ENCODE measurements at places on chromosomes 1 and 21.

DNA sequence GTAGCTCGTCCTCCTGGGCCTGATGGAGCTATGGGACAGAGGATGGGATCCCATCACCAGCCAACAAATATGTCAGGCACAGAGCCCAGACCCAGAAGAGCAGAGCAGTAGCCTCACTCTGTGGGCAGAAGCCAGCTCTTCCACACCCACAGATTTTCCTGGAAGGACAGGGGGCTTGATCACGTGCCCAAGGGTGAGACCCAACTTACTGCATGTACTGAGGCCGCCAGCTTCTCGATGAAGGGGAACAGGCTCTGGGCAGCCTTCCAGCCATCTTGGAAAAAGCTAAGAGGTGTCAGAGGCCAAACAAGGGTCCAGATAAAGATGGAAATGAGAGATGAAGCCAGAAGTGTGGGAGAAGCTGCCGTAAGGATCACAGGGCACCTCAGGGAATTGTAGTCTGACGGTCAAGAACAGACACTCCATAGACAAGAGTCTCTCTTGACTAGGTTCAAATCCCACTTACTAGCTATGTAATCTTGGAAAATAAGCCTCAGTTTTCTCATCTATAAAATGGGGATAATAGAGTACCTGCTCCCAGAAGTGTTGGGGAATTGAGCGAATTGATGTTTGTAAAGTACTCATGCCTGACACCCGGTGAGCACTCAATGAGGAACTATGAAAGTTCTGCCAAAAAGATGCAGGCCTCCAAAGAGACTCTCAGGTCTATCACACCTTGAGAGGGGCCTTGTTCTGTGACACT lies 17.0 kb upstream of the TCEA3 start:
- DNase-seq = no peak

DNA sequence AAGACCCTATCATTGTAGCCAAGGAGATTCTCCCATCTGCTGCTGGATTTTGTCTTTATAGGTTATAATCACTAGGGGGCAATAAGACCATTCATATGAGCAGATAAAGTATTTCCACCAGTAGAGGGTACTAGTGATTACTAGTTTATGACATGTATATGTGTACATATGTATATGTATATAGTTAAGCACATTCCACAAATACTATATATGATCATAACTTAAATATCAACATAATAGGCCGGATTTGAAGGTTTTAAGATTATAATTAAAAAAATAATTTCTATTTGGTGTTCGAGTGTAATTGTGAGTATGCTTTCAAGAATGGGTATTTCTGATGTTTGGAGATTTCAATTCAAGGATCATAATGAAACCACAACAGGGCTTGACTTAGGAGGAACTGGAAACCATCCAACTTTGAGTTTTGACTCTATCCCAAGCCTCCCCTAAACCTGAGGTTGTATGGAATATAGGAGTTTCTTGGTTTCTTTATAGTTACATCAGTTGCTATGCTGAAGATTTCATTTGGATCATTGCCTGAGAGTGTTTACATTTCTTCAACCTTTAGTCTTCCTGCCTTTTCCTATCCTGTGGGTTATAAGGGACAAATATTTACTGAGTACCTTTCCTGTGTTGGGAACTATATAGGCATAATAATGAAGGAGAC lies 16.9 kb downstream of the TCEANC2 start:
- DNase-seq = no peak

GRCh38 chr1:165129568-165130164 lies 226.8 kb downstream of the LMX1A start:
- DNase-seq = no peak

DNA sequence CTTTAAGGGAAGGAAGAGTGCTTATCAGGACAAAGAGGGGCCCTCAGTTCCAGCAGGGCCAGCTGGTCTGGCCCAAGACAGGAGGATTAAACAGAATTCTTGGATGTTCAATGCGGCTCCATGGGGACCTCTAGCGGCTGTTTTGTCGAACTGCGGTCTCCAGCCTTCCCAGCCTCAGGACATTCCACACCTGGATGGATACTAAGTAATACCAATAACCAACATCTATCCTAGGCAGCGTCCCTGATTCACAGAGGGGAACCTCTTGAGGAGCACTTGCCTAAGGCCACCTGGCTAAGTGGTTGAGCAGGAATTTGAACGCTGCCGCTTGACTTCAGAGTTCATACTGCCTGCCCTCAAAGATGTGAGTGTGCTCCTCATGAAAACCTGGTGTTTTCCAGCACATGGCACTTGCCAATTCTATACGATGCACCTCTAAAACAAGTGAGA lies 15.5 kb upstream of the CD247 start:
- DNase-seq = peak; percentile 59

GRCh38 chr1:237712082-237712481 lies 178.6 kb downstream of the ZP4 start:
- no peak for DNase-seq

DNA sequence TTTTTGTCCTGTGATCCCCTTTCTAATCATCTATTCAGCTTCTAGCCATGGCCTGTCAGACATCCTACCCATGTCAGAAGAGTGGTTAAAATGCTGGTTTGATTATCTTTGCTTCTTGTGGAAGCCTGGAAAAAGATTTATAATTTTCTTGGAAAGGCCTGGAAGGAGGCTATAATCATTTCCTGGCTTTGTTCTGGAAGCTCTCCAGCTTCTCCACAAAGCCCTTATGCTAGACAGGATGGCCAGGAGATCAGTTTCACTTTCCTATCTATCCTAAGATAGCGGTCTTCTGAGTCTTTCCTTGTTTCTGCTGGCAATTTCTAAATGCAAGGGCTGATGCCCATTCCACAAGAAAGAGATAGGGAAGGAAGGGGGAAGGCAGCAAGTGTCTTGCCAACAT lies 90.9 kb upstream of the SLC44A3 start:
- no peak for DNase-seq

GRCh38 chr21:25307489-25307888 lies 299.8 kb downstream of the MRPL39 start:
- no peak for DNase-seq

- DNase-seq = no peak
Observed at GRCh38 chr1:33177996-33178540, 3.8 kb downstream of the TRIM62 start.

- DNase-seq = peak; percentile 8
Observed at GRCh38 chr1:99481391-99481996, 164.4 kb upstream of the PALMD start.

DNA sequence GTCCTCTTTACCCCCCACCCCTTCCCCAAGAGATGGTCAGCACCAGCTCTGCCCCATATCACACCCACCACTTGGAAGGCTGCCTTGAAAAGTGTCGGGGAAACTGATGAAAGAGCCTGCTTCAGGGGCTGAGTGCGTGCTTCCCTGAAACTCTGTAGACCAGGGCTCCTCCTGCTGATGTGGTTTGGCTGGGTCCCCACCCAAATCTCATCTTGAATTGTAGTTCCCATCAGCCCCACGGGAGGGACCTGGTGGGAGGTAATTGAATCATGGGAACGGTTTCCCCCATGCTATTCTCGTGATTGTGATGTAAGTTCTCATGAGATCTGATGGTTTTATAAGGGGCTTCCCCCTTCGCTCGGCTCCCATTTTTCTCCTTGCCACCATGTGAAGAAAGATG lies 36.4 kb downstream of the UBIAD1 start:
- DNase-seq = no peak

DNA sequence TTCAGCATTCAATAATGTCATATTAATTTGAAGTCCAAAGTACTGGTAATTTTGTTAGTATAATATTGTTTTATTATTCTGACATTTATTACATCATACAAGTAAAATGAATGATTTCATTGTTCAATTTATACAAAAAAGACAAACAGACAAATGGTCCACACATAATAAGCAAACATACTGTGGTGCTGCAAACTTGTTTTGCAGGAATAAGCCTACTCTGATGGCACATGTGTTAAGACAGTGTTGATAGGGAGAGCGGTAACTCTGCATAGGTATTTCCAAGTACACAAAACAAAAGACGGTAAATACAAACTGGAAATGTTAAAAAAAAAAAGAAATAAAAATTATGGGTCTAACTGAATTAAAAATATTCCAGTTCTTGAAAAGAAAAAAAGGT lies 59.7 kb upstream of the DPYD start:
- no peak for DNase-seq

DNA sequence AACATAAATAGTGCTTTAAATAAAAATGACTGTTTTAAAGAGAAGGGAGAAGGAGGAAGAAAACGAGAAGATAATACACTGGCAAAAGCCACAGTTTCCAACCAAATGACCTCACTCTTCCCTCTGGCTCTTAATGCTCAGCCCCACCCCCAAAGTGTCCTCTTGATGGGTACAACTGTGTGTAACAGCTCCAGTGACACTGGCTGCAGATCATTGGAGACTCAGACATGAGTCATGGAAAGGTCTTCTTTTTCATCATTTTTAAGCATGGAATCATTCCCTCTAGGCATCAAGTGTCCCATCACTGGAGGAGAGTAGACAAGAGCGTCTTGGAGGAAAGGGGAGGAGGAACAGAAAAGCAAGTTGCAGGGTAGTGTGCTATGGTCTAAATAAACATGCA lies 333.0 kb downstream of the PAPPA2 start:
- DNase-seq = no peak

- no peak for DNase-seq
Observed at GRCh38 chr21:26949830-26950229, 17.1 kb downstream of the ADAMTS5 start.

- no peak for DNase-seq
Observed at GRCh38 chr1:5877683-5878530, 114.3 kb downstream of the NPHP4 start.

DNA sequence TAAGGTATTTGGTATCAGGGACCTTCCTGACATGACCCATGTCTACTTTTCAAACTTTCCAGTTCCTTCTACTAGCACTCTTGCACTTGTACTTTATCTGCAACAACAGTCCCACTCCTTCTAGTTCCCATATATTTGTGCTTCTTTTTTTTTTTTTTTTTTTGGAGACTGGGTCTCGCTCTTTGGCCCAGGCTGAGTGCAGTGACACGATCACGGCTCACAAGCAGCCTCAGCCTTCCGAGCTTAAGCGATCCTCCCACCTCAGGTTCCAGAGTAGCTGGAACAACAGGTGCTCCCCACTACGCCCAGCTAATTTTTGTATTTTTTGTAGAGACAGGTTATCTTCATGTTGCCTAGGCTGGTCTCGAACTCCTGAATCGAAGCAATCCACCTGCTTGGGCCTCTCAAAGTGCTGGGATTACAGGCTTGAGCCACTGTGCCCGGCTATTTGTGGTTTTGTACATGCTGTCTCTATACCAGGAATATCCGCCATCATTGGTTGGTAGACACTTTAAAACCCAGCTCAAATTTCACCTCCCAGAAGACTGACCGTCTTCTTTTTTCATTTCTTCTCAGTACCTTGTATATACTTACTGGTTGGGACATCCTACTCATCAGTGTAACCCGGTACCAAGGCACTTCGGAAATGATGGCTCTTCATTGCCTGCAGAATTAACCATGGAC lies 1.1 kb downstream of the ZMYM1 start:
- DNase-seq = no peak

- no peak for DNase-seq
Observed at GRCh38 chr1:156360534-156360933, 8.5 kb upstream of the RHBG start.

DNA sequence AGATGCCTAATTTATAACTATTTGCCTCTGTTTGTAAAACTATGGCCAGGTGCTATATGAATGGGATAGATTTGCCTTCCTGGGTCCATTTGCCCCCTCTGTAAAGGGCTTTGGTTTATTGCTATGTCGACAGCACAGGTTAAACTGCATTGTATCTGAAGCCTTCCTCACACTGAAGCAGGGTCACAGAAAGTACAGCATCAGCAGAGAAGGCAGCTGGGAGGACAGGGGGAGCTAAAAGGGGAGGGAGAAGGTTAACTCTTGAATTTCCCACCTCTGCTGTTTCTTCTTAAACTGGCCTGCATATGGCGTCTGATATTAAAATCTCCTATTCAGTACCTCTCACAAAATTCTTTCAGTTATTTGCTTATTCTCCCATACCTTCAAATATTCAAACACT lies 297.4 kb downstream of the TM2D1 start:
- DNase-seq = no peak

DNA sequence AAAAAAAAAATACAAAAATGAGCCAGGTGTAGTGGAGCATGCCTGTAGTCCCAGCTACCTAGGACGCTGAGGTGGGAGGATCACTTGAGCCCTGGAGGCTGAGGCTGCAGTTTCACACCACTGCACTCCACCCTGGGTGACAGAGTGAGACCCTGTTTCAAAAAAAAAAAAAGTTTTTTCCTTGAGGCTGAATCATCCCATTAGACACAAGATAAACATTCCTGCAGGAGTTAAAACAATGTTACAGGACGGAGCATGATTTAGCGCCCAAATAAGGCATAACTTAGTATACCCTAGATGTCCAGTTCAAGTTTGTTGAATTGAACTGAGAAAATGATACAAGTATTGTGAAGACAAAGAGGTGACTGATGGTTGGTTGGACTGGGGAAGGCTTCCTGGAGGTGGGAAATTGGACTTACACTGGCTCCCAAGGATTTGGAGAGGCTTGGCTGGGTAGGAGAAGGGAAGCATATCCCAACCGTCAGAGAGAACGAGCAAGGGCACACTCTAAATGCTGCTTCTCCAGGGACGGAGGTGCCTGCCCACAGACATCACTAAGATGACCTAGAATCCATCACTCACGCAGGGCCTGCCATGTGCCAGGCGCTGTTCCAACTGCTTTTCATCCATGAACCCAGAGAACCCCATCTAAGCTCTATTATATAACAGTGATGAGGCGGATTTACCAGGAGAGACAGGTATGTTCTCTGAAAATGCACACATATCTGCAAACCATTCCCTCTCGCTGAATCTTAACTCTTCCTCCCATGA lies 610.6 kb downstream of the KIF26B start:
- DNase-seq = no peak
